Glomerular endothelial cell (primary cell): ENCODE measurements at places on chromosomes 12 and 14. TPM values are rescaled to one million over a fixed set of nuclear protein-coding genes. Genes with fewer than 3 reads are reported as not detected.

DNA sequence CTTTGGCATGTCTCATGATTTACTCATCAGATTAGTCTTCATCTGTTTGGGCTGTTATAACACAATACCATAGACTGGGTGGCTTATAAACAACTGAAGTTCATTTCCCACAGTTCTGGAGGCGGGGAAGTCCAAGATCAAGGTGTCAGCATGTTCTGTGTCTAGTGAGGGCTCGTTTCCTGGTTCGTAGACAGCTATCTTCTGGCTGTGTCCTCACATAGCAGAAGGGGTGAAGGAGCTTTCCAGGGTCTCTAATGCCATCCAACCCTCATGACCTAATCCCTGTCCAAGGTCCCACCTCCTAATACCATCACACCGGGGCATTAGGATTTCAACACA lies 30.8 kb upstream of the NRDE2 start:
- DNase-seq: no peak

Gene GYS2
- not detected in 2 replicates for total RNA-seq

DNA sequence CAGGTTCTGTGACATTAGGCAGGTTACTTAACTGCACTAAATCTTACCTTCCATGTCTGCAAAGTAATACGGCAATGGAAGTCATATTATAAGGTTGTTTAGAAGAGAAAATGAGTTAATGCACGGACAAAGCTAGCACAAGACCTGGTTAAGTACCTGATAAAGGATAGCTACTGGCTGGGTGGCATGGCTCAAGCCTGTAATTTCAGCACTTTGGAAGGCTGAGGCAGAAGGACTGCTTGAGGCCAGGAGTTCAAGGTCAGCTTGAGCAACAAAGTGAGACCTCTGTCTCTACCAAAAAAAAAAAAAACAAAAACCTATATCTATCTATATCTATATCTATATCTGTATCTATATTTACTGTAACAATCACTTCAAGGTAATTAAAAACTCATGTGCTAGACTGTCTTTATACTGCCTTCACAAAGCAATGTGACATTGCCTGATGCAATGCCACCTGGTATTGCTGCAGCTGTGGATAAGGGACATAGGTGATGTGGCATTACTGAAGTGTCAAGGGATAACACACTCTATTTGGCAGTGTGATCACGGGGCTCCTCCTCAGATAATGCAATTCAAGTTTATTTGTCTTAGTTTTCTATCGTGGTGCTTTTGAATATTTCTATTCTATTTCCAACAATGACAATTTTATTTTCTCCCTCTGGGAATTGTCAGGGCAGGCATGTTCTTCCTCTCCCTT lies 107.1 kb downstream of the PAX9 start:
- DNase-seq: no peak

Gene TROAP
- total RNA-seq: 4.7 and 11.4 TPM in 2 replicates

GRCh38 chr14:78840898-78841297 lies 670.7 kb downstream of the NRXN3 start:
- DNase-seq: no peak

GRCh38 chr12:12508612-12509011 lies 54.1 kb downstream of the DUSP16 start:
- DNase-seq: no peak

- DNase-seq: no peak
These were observed 837 bp downstream of the COL2A1 start for GRCh38 chr12:48003226-48004052.

Gene OAS1
- 10.9 and 43.6 TPM in 2 replicates for total RNA-seq

DNA sequence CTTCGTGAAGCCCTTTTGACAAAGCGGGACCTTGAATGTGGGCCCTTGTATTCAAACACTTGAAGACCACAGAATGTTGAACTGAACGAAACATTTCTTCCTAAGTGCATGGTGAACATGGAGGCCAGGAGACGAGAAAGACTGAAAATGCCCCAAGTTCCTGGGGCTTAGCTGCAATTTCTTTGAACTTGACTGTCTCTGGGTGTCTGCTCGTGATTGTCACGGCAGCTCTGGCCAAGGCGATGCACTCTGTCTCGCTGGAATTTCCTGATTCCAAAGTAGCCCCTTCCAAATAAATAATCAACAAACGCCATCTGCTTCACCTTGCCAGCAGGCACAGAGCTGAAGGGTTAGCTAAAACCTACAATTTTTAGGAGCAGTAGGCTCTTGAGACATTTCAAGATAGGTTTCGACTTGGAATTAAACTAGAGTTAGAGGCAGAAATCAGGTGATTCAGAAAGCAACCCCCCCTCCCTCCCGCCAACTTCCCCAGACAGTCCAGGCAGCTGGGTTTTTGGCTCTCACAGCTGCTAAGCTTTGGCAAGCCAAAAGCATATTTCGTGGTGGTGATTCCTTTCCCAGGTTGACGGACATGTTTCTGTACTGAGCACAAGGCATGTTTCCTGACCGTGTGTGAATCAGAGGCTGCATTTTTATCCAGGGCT lies 13.5 kb upstream of the IRF2BPL start:
- no peak for DNase-seq

- DNase-seq: no peak
These were observed 157.6 kb downstream of the FOXA1 start for GRCh38 chr14:37437490-37437889.

DNA sequence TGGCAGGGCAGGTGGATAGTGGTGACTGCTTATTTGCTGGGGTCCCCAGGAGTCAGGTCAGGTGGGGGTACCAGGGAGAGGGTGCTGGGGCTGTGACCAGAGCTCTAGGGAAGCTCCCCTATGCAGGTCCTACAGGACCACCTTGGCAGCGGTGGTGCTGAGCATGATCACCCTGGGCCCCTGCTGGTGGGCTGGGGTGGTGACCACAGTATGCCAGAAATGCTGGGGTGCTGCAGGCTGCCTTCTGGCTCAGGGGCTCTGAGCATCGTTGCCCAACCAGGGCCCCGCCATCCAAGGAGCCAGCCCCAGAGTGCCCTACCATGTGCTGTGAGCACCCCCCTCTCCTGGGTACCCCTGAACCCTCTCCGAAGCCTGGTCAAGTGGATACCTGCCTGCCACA lies 17.5 kb upstream of the NUDT14 start:
- DNase-seq: no peak

Gene AHNAK2
- total RNA-seq: 47.2 and 79.6 TPM in 2 replicates
